ENCODE measurements at places on chromosomes 3 and 15.

DNA sequence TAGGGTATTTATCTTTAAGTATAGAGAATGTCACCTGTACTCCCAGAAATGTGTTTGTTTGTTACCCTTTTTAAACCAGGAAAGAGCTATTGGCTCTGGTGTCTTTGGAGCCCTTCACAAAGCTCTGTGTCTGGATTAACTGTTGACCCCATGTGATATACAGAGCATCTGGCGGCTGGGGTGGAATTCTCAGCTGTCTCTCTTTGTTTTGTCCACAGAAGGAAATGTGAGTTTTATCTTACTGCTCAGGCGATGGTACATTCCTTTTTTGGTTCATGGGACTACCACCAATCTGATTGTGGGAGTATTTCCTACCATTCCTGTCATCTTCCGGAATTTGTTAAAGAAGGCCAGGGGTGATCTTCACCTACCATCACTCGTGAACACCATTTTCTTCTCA, 120.3 kb downstream of the AKAP13 start:
- H3K27me3 ChIP-seq = no peaks in the 10 kb centered on the region
- peaks cover 6% of the 10 kb centered on the region for H3K36me3 ChIP-seq
- no peak overlapping the region for H3K27ac ChIP-seq
- H3K4me1 ChIP-seq = peaks cover 71% of the 10 kb centered on the region
- DNase-seq = no peak

GRCh38 chr3:141796889-141797781, 33.9 kb downstream of the GRK7 start:
- H3K4me1 ChIP-seq = peaks cover 46% of the 10 kb centered on the region
- DNase-seq = peak; percentile 58
- peaks cover 3% of the 10 kb centered on the region for H3K27me3 ChIP-seq
- peak overlapping the region; percentile 97 for H3K27ac ChIP-seq
- no peaks in the 10 kb centered on the region for H3K36me3 ChIP-seq

GRCh38 chr3:134486577-134487041, 752 bp downstream of the CEP63 start:
- DNase-seq = no peak
- H3K27ac ChIP-seq = peak overlapping the region; percentile 95
- H3K27me3 ChIP-seq = no peaks in the 10 kb centered on the region
- H3K4me1 ChIP-seq = peaks cover 45% of the 10 kb centered on the region
- peaks cover 27% of the 10 kb centered on the region for H3K36me3 ChIP-seq
- peak overlapping the region; percentile 89 for H3K4me3 ChIP-seq

GRCh38 chr15:63018639-63019038, 23.9 kb upstream of the TPM1 start:
- H3K36me3 ChIP-seq = no peaks in the 10 kb centered on the region
- H3K27ac ChIP-seq = no peak overlapping the region

GRCh38 chr3:95456835-95457234, 1357.6 kb upstream of the EPHA6 start:
- no peaks in the 10 kb centered on the region for H3K27me3 ChIP-seq
- H3K4me1 ChIP-seq = no peaks in the 10 kb centered on the region
- H3K27ac ChIP-seq = no peak overlapping the region
- DNase-seq = no peak
- no peak overlapping the region for H3K4me3 ChIP-seq
- H3K36me3 ChIP-seq = no peaks in the 10 kb centered on the region

DNA sequence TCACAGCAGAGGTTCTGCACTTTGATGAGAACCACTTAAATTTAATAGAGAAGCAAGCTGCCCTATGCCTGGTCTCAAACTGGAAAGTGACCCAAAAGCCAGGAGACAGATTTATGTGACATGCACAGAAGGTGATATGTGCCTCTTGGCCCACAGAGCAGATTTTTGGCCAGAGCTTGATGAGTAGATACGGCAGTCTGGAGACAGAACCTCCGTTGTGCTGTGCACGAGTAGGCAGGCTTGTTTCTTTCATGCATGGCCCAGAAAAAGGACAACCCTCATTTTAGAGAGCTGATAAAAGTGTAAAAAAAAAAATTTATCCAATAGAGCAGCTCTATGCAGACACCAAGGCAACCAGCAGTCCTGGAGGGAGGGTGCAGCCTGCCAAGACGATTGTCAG, 423.1 kb downstream of the CNTN6 start:
- no peak for DNase-seq
- H3K36me3 ChIP-seq = no peaks in the 10 kb centered on the region
- H3K4me3 ChIP-seq = no peak overlapping the region
- no peaks in the 10 kb centered on the region for H3K27me3 ChIP-seq
- H3K27ac ChIP-seq = no peak overlapping the region
- H3K4me1 ChIP-seq = no peaks in the 10 kb centered on the region

DNA sequence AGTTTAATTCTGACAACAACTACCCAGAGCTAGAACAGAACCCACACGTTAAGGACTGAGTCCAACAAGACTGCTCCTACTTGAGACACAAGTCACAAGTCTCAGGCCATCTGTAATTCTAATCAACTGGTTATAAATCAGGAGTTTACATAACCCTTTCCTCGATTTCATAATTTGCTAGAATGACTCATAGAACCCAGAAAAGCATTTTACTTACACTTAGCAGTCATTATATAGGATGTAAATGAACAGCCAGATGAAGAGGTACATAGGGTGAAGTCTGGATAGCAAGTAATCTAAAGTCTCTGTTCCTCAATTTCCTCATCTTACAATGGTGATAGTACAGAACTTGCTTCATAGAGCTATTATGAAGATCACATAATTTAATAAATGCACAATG, 1018.2 kb downstream of the DIPK2A start:
- no peaks in the 10 kb centered on the region for H3K27me3 ChIP-seq
- no peaks in the 10 kb centered on the region for H3K36me3 ChIP-seq
- DNase-seq = no peak
- no peaks in the 10 kb centered on the region for H3K4me1 ChIP-seq
- no peak overlapping the region for H3K4me3 ChIP-seq
- H3K27ac ChIP-seq = no peak overlapping the region

DNA sequence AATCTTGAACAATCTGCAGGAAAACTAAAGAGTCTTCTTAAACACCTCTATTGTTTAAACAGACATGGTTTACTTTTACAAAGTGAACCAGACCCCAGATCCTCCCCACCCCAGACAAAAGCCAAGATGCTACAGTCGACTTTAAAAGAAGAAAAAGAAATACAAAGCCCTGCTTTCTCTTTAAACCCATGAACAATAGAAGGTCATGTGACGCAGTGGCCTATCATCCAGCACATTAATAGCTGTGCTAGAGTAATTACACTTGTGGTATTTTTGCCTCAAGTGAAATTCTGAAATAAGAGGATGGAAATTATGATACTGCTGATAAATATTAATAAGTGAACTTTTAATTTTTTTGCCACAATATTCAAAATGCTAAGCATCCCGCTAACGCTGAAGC, 613.4 kb downstream of the FOXP1 start:
- peaks cover 68% of the 10 kb centered on the region for H3K36me3 ChIP-seq
- DNase-seq = no peak
- no peak overlapping the region for H3K4me3 ChIP-seq
- H3K27me3 ChIP-seq = no peaks in the 10 kb centered on the region
- H3K27ac ChIP-seq = no peak overlapping the region

- H3K4me3 ChIP-seq = no peak overlapping the region
- H3K36me3 ChIP-seq = peaks cover 57% of the 10 kb centered on the region
- DNase-seq = no peak
- H3K27me3 ChIP-seq = no peaks in the 10 kb centered on the region
- no peaks in the 10 kb centered on the region for H3K4me1 ChIP-seq
- H3K27ac ChIP-seq = no peak overlapping the region
Measured at GRCh38 chr3:157182879-157183278, 22.9 kb upstream of the CCNL1 start.

- no peak for DNase-seq
- H3K4me3 ChIP-seq = no peak overlapping the region
- no peaks in the 10 kb centered on the region for H3K27me3 ChIP-seq
Measured at GRCh38 chr3:100438623-100438974, 37.3 kb downstream of the LNP1 start.

- peaks cover 10% of the 10 kb centered on the region for H3K4me1 ChIP-seq
- no peak overlapping the region for H3K27ac ChIP-seq
- H3K36me3 ChIP-seq = no peaks in the 10 kb centered on the region
- DNase-seq = no peak
Measured at GRCh38 chr15:45023659-45024225, 747 bp downstream of the SORD start.

DNA sequence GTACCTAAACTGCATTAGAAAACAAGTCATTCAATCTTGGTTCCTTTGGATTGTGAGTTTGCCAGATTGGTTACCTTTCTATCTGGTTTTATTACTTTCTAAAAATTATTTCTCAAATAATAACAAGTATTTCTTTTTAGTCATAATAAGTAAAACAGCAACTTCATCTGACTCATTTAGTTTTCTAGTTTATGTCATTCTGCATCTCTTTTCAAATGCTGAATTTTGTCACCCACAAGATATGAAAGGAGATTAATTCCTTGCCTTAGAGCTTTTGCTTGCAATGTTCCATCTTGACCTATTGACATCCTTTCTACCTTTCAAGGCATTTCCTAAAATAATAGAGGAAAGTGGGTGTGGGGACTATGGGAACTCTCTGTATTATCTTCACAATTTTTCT, 253.6 kb upstream of the PEX5L start:
- no peak for DNase-seq
- no peak overlapping the region for H3K4me3 ChIP-seq
- peaks cover 1% of the 10 kb centered on the region for H3K27me3 ChIP-seq
- H3K36me3 ChIP-seq = no peaks in the 10 kb centered on the region
- H3K27ac ChIP-seq = no peak overlapping the region

GRCh38 chr3:68703066-68703465, 229.3 kb downstream of the TAFA4 start:
- H3K36me3 ChIP-seq = no peaks in the 10 kb centered on the region
- no peak for DNase-seq
- no peaks in the 10 kb centered on the region for H3K4me1 ChIP-seq
- H3K27me3 ChIP-seq = no peaks in the 10 kb centered on the region
- no peak overlapping the region for H3K4me3 ChIP-seq

DNA sequence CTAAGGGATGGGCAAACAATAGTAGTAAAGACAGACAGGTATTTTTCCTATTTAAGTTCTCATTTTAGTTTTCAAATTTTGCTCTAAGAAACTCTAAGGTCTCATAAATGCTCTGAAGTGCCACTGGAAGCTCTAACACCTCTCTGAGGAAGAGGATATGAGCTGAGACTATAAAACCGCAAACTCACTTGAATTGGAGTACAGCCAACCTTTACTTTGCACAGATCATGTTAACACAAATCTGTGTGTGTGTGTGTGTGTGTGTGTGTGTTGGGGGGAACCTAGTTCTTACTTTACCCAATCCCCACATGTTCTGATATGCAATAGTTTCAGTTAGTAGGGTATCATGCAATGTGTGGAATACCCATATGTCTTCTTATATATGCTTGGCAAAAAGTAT, 446.8 kb downstream of the CHL1 start:
- H3K36me3 ChIP-seq = no peaks in the 10 kb centered on the region
- H3K27ac ChIP-seq = no peak overlapping the region
- H3K4me3 ChIP-seq = no peak overlapping the region
- H3K4me1 ChIP-seq = no peaks in the 10 kb centered on the region
- no peaks in the 10 kb centered on the region for H3K27me3 ChIP-seq

DNA sequence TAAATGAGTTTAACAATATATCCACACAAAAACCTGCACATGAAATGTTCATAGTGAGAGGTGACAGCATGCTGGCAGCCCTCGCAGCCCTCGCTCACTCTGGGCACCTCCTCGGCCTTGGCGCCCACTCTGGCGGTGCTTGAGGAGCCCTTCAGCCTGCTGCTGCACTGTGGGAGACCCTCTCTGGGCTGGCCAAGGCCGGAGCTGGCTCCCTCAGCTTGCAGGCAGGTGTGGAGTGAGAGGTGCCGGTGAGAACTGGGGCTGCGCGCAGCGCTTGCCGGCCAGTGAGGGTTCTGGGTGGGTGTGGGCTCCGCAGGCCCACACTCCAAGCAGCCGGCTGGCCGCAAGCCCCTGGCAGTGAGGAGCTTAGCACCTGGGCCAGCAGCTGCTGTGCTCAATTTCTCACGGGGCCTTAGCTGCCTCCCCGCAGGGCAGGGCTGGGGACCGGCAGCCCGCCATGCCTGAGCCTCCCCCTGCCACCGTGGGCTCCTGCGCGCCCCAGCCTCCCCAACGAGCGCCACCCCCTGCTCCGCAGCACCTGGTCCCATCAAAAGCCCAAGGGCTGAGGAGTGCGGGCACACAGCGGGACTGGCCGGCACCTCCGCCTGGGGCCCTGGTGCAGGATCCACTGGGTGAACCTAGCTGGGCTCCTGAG, 3.4 kb downstream of the CCDC13 start:
- no peak overlapping the region for H3K4me3 ChIP-seq
- peaks cover 17% of the 10 kb centered on the region for H3K4me1 ChIP-seq
- H3K27ac ChIP-seq = no peak overlapping the region
- H3K27me3 ChIP-seq = peaks cover 7% of the 10 kb centered on the region
- DNase-seq = no peak
- H3K36me3 ChIP-seq = no peaks in the 10 kb centered on the region

DNA sequence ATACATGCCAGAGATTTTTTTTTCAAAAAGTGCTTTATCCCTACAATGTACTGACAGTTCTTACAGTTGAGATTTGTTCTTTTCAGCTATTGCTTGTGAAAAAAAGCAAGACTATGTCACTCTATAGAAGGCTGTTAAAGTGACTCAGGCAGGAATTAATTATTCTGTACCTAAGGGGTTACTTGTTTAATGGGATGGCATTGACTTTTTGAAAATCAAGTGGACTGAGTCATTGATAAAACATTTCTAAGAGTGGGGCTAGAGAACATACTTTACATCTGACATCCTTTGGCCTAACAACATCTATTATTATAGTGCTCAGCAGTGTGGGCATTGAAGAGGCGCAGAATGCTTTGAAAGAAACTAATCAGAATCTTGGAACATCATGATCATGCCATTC, 34.3 kb downstream of the INTS14 start:
- H3K4me1 ChIP-seq = peaks cover 4% of the 10 kb centered on the region
- no peak overlapping the region for H3K4me3 ChIP-seq
- H3K36me3 ChIP-seq = peaks cover 46% of the 10 kb centered on the region
- no peaks in the 10 kb centered on the region for H3K27me3 ChIP-seq
- H3K27ac ChIP-seq = no peak overlapping the region
- no peak for DNase-seq

- H3K4me1 ChIP-seq = peaks cover 21% of the 10 kb centered on the region
- peaks cover 4% of the 10 kb centered on the region for H3K27me3 ChIP-seq
- H3K27ac ChIP-seq = peak overlapping the region; percentile 5
- H3K4me3 ChIP-seq = no peak overlapping the region
Measured at GRCh38 chr3:127637971-127638370, 9.0 kb downstream of the PODXL2 start.

GRCh38 chr15:60362321-60363086, 35.3 kb downstream of the ANXA2 start:
- DNase-seq = peak; percentile 62
- peaks cover 73% of the 10 kb centered on the region for H3K36me3 ChIP-seq
- peaks cover 47% of the 10 kb centered on the region for H3K4me1 ChIP-seq
- H3K4me3 ChIP-seq = no peak overlapping the region
- no peaks in the 10 kb centered on the region for H3K27me3 ChIP-seq
- peak overlapping the region; percentile 80 for H3K27ac ChIP-seq

DNA sequence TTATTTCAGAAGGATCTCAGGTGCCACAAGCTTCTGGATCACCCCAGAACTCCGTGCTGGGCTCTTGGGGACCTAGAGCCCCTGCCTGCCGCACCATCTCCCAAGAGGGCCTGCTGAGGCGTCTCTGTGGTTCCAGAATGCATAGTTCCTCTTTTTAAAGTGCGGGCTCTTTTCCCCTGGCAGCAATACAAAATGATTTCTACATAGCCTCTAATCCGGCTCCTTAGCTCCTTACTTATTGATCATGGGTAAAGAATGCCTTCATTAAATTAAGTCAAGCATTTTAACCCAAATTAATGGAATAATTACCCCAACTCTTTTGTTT, 121.9 kb downstream of the ATP10A start:
- peaks cover 10% of the 10 kb centered on the region for H3K4me1 ChIP-seq
- no peak overlapping the region for H3K27ac ChIP-seq
- peaks cover 2% of the 10 kb centered on the region for H3K36me3 ChIP-seq
- no peak for DNase-seq
- no peak overlapping the region for H3K4me3 ChIP-seq

GRCh38 chr3:63595221-63595620, 57.3 kb upstream of the SNTN start:
- H3K36me3 ChIP-seq = no peaks in the 10 kb centered on the region
- no peak for DNase-seq
- no peak overlapping the region for H3K4me3 ChIP-seq

Measured in activated CD4-positive, alpha-beta memory T cell treated with anti-CD3 and anti-CD28 coated beads, Interleukin-2, amount 10 ng/mL, durations not matched to agents 7 days and 5 days (primary cell).